ENCODE measurements at places on chromosomes 1 and 21.

DNA sequence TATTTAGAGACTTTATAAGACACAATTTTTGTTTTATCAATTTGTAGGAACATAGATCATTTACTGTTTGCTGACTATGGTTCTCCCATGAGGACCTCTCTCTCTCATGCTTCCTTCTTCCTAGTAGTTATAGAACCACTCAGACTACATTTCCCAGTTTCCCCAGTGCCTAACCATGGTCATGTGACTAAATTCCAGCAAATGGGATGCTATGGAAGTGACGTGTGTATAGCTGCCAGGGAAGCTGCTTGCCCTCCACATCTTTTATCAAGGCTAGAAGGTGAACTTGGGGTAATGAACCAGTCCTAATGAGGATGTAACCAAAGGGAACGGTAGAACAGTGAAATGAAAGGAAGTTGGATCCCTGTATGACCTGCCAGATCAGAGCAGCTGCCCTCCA lies 184.0 kb downstream of the MIS18A start:
- no peak for DNase-seq

DNA sequence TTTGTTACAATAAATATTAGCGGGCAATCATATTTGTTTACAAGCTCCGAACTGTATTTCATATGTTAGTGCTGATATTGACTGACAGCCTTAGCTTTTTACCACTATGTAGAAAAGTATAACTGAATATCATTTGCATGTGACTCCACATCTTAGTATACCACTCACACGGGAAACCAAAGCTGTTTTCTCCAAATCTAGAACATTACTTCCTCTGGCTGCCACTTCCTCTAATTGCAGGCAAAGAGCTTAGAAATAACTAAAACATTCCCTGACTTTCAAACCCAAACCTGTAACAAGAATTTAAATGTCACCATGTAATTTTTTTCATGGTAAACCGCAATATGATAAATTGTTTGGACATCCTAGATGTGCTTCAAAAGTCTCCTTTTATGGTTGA lies 174.7 kb downstream of the LBR start:
- no peak for DNase-seq

- peak; percentile 73 for DNase-seq
These were observed 2.2 kb upstream of the G0S2 start for GRCh38 chr1:209672705-209673630.

- no peak for DNase-seq
These were observed 2.1 kb downstream of the ZFP69 start for GRCh38 chr1:40479156-40479555.

DNA sequence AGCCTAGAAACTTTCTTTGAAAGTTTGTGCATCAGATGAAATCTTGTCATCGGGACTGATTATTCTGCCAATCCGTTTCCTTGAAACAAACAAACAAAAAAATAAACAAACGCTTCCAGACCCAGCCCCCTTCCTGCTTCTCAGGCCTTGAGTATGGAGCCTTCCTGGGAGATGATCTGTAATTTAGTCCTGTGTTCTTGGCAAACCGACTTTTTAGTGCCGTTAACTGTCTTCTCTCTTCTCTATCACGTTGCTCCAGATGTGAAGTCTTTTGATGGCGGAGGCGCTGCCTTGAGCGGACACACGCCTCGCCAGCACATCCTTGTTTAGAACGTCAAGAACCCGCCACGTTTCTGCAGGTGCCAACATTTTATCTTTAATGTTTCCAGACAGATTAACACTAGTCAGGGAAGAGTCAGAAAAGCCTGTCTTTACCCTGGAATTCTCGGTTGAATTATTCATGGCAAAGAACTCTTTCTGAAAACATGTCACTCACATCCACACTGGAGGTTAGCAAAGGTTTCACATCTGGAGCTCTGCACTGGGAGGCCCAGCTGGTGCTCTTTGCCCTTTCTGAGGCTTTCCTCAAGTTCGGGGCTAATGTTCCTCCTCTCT lies 265.7 kb upstream of the C1orf174 start:
- DNase-seq: no peak

- DNase-seq: no peak
These were observed 263.4 kb downstream of the HHIPL2 start for GRCh38 chr1:222284466-222284865.

GRCh38 chr1:116485976-116486375 lies 84.8 kb downstream of the CD58 start:
- DNase-seq: no peak

DNA sequence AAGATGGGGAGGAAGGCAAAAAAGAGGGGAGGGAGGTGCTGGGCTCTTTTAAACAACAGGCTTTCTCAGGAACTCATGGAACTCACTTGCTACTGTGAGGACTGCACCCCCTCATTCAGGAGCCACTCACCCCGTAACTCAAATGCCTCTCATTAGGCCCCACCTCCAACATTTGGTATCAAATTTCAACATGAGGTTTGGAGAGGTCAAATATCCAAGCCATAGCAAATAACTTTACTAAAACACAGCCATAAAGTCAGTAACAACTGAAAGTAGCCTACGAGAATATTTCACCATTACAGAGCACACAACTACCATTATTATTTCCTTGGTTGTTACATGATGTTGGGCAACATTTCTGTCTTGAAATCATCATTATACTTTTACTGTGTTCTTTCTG lies 13.1 kb upstream of the DMRTB1 start:
- DNase-seq: no peak

GRCh38 chr1:7281821-7282220 lies 489.3 kb upstream of the VAMP3 start:
- DNase-seq: no peak

- no peak for DNase-seq
These were observed 92.9 kb upstream of the SOD1 start for GRCh38 chr21:31566611-31567010.

- peak; percentile 42 for DNase-seq
These were observed 1.0 kb upstream of the S100B start for GRCh38 chr21:46605767-46606426.

DNA sequence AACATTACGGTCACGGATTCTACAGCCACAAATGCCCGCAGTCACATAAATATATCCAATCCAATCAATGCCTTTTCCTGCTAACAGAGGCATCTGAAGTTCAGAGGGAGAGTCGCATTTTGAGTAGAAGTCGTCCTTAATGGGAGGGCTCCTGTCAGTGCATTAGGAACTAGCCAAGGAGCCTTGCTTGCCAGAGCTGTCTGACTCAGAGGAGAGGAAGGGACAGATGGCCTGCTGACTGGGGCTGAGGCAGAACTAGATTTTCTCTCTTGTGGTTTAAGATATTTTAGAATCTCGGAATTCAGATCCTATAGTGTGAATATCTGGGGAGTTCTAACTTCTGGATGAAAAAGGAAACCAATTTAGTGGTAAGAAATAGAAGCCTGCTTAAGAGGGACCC lies 10.6 kb downstream of the XKR8 start:
- no peak for DNase-seq

DNA sequence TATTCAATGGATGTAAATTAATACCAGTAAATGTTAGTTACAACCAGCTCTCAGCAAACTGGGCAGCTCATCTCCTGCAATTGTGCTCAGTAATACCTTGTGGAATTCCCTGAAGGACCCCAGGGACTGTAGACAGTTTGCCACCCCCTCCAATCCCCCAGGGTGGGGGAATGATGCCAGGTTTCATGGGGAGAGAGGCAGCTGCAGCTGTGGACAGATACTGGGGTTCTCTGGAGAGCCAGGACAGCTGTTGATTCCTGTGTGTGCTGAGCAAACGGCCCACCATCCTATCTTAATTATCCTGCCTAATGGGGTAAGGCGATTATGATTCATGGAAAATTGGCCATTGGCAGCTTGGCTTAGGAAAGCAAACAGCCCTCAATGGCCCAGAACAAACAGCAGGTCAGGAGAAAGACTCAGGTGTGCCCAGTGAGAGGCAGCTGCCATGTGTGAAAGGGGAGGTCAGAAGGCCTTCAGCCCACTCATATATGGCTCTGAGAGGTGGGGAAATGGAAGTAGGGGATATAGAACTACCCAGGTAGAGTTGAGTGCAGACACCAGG lies 148.9 kb upstream of the CTTNBP2NL start:
- no peak for DNase-seq

- DNase-seq: no peak
These were observed 6.2 kb downstream of the SLC26A9 start for GRCh38 chr1:205936846-205937586.

DNA sequence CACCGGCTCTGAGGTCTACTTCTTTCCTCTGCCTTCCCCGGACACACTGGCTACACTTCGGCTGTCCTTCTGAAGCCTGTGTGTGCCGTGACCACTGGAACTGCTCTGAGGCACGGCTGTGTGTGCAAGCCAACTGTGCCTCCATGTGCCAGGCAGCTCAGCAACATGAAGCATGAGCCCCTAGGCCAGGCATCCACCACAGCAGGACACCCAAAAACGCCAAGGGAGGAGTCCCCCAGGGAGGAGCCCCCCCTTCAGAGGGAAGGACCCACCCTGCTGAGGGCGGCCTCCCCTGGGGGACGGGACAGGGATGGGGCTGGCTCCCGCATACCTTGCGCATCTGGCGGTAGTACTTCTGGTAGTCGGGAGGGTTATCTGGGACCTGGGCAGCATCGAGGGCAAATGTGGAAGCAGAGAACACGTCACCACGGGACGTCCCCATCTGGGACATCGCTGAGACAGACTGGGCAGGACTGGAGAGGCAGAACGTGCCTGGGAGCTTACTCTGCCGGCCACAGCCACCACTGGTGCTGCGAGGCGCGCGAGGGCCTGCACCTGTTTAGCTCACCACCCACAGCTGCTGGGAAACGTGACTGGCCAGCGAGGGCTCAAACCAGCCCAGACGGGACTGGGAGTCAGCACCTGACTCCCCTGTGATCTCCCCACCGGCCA lies 20.5 kb downstream of the LSS start:
- DNase-seq: no peak

- DNase-seq: no peak
These were observed 113.3 kb downstream of the PTPN14 start for GRCh38 chr1:214438075-214438474.

- DNase-seq: no peak
These were observed 3.0 kb downstream of the TTC13 start for GRCh38 chr1:230975636-230976035.

- no peak for DNase-seq
These were observed 253.0 kb downstream of the FGGY start for GRCh38 chr1:59549903-59550302.

- no peak for DNase-seq
These were observed 13.3 kb upstream of the CD101 start for GRCh38 chr1:116988248-116988647.

DNA sequence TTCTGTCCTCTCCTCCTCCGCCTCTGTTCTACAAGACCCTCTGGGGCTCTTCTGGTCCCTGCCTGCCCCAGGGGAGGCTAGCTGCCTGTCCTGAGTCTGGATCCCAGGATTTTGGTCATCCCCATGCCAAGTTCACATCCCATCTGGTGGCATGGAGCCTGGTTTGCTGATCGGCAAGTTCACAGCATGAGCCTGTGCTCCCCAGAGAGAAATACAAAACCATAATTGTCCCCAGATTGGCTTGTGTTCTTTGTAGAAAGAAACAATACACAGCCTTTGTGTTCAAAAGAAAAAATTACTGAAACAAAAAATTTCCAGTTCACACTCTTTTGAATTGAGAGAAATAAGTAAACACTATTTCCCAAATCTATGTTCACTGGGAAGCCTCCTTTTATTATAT lies 149.4 kb upstream of the ZC3H12A start:
- DNase-seq: no peak

- no peak for DNase-seq
These were observed 5.9 kb upstream of the KIF17 start for GRCh38 chr1:20723537-20724363.

- DNase-seq: no peak
These were observed 50.9 kb upstream of the CNIH3 start for GRCh38 chr1:224565186-224565585.

- DNase-seq: no peak
These were observed 32.5 kb downstream of the CELF3 start for GRCh38 chr1:151684128-151684527.

DNA sequence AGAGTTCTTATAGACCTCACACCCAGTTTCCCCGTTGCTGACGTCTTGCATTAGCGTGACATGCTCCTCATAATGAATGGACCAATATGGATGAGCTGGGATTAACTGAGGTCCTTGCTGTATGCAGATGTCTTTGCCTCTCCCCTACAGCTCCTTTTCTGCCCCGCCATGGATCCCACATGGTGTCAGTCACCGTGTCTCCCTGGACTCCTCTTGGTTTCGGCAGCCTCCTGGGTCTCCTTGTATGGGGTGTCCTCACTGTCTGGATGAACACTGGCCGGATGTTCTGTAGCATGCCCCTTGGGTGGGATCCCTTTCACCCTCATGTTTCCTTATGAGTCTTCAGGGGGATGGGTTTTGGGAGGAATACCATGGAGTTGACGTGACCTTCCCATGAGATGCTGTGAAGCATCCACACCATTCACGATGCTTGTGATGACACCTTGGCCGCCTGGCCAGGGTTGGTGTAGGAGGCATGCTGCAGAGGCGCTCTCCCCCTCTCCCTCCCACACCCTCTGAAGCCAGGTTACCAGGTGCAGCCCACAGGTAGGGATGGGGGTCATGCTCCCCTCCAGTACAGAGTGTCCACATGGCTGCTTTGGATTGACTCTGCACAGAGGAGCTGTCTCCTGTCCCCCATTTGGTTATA lies 4.4 kb downstream of the GJC2 start:
- peak; percentile 31 for DNase-seq

- DNase-seq: no peak
These were observed 12.8 kb downstream of the CAP1 start for GRCh38 chr1:40053138-40053887.

- no peak for DNase-seq
These were observed 90.6 kb downstream of the TRIM11 start for GRCh38 chr1:228315945-228316588.

DNA sequence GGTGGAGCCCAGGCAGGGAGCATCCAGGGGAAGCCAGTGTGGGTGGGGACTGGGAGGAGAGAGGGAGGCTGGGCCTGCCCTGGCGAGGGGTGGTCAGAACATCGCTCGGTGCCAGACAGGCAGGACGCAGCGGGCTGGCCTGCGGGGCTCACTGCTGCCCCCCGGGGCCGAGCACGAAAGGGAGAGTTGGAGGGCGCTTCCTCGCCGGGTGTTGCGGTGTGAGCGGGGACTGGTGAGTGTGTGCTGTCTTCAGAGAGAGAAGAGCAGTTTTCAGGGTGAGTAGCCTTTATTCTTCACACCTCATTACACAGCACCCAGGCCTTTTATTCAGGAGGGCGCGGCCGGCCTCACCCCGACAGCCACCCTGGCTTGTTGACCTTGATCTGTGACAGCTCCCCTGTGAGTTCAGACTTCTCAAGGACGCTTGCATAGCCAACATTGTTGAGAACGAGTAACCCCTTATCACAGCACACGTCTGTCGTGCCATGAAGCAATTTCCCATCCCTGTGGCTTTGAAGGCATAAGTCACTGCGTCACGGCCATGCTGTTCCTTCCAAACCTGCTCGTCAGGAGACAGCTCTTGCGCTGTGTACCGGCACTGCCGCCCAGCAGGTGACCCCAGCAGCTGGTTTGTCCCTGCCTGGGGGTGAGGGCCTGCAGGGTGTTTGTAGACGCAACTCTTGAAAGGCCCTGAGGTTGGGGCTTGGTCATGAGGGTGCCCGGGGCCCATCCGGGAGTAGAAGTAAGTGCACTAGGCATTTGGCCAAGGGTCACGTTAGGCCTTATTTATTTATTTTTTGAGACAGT lies 54.6 kb downstream of the PRKCZ start:
- DNase-seq: no peak

- DNase-seq: no peak
These were observed 10.0 kb downstream of the ZNF672 start for GRCh38 chr1:248847956-248848561.

GRCh38 chr1:45013551-45014209 lies 1.6 kb downstream of the UROD start:
- no peak for DNase-seq

All from CD4-positive, alpha-beta memory T cell (primary cell).